NCI-H526 (cell line): ENCODE measurements at places on chromosomes 7 and 10.
A peak's percentile ranks its signal among the peaks of the same experiment; 100 is the strongest.

GRCh38 chr7:8119262-8119661 is 142.7 kb downstream of the ICA1 start:
- DNase-seq, result no peak

DNA sequence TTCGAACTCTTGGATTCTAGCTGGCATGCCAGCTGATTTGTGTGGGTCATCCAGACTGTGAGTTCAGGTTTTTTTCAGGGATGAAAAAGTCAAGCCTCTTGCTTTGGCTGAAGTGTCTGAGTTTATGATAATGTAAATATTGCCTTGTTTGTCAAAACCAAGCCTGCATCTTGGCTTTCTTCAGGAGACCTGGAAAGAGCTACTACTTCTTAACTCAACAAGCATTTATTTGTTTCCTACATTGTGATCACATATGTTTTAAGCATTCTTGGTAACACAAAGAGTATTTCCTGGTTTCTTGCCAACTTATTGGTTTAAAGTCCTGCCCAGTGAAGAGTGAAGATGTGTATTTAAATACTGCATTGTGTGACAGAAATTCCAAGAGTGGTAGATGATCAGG is 407.1 kb downstream of the LRMDA start:
- DNase-seq, result peak; percentile 30

- DNase-seq, result no peak
Observed at GRCh38 chr7:155322530-155322929, 24.9 kb downstream of the INSIG1 start.

DNA sequence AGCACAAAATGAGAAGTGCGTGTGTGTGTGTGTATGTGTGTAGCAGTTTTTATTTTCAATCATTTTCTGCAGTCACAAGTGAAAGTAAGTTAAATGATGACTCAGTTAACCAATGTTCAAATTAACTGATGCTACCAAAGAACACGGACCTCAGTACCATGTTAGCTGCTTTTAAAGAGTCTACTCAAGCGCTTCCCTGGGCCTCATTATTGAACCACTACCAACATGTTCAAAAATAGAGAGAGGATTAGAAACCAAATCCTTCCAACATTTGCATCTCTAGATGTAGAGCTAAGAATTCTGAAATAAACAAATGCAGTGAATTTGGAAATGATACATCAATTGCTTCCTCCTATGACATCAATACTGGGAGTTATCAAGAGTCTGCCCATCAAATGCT is at the start of gene TAS2R39:
TSS of gene TAS2R39 (plus strand) at position 396 of the 400 bp plus-strand sequence. CDS start at position 396, 0 bp downstream.
- DNase-seq, result no peak

GRCh38 chr7:90654718-90655427 is 58.8 kb downstream of the CDK14 start:
- no peak for DNase-seq

- no peak for DNase-seq
Observed at GRCh38 chr10:28569506-28570159, 36.7 kb downstream of the WAC start.

- DNase-seq, result no peak
Observed at GRCh38 chr7:151209588-151209987, 700 bp downstream of the H2BK1 start.

GRCh38 chr7:104252409-104253134 is 44.8 kb upstream of the ORC5 start:
- peak; percentile 29 for DNase-seq

DNA sequence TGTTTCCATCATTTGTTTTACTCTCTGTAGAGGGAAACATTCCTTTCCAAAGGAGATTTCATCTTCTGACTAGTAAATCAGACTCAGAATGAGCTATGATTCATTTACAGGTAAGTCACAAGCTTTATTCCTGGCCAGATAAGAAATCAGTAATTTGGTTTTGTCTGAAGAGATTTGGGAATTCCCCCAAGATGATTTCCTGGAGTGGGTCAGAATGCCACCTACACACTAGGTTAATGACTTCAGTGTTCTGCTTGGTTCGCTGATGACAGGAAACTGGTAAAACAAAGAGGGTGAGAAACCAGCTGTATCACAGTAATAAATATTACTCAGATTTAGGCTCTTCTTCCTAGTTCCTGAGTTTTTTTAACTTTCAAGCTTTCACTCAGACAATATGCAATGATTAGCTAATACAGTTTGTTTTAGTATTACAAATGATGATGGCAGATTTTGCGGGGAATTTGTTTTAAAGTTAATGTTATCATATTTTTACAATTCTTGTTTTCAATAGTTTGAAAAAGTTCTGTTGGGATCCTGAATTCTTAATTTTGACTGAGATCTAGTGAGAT is 8.3 kb upstream of the ASZ1 start:
- DNase-seq, result no peak
